ENCODE measurements at places on chromosomes 13 and 19.

GRCh38 chr19:38850976-38851621 lies 1.3 kb upstream of the HNRNPL start:
- no peak for DNase-seq

DNA sequence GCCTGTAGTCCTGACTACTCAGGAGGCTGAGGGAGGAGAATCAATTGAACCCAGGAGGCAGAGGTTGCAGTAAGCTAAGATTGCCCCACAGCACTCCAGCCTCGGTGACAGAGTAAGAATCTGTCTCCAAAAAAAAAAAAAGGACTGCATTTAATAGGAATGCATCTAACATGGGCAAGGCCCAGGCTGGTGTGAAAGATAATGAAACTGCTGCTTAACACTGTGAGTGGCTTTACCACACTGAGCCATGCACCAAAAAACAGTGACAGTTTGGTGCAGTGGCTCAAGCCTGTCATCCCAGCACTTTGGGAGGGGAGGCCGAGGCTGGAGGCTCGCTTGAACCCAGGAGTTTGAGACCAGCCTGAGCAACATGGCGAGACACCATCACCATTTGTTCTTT lies 8.6 kb downstream of the GTF2F1 start:
- no peak for DNase-seq

DNA sequence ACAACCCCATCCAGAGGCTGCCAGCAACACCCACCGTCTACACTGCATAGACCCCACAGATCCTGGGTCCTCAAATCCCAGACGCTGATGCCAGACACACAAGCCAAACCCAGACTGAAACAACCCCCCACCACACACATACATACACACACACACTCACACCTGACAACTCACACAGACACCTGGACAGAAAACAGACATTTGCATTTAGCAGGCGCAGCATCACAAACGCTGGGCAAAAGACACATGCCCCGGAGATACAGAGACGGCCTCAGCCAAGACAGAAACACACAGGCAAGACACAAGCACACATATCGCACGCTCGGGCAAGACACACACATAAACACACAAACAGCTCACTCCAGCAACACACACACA lies 1.3 kb downstream of the BBC3 start:
- DNase-seq = no peak

GRCh38 chr19:30085394-30085793 lies 143.4 kb downstream of the URI1 start:
- DNase-seq = no peak

- DNase-seq = no peak
Measured at GRCh38 chr19:17915940-17916593, 16.7 kb upstream of the CCDC124 start.

GRCh38 chr19:41707871-41708371 lies 505 bp upstream of the CEACAM5 start:
- DNase-seq = no peak

DNA sequence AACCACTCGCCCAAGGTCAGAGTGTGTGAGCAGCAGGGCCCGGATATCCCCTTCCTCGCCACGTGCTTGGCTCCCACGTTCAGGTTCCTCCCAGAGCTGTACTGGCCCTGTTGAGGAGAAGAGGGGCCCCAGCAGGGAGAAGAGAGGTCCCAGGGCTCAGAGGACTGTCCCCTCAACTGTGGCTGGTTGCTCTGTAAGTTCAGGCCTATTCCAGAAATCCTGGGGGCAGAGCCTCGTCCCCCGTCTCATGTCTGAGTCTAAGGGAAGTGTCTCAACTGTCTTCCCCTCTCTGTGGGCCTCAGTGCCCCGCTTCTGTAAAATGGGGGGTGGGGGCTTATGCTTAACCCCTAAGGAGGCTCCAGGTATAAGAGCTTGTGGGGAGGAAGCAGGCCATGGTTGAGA lies 3.9 kb downstream of the PPP5C start:
- no peak for DNase-seq

GRCh38 chr13:113622791-113623490 lies 35.1 kb downstream of the ATP4B start:
- DNase-seq = no peak

GRCh38 chr13:99356262-99357091 lies 49.3 kb upstream of the GPR183 start:
- no peak for DNase-seq

GRCh38 chr13:60426075-60426474 lies 29.1 kb downstream of the TDRD3 start:
- no peak for DNase-seq

GRCh38 chr13:109569958-109570711 lies 216.2 kb downstream of the IRS2 start:
- no peak for DNase-seq

DNA sequence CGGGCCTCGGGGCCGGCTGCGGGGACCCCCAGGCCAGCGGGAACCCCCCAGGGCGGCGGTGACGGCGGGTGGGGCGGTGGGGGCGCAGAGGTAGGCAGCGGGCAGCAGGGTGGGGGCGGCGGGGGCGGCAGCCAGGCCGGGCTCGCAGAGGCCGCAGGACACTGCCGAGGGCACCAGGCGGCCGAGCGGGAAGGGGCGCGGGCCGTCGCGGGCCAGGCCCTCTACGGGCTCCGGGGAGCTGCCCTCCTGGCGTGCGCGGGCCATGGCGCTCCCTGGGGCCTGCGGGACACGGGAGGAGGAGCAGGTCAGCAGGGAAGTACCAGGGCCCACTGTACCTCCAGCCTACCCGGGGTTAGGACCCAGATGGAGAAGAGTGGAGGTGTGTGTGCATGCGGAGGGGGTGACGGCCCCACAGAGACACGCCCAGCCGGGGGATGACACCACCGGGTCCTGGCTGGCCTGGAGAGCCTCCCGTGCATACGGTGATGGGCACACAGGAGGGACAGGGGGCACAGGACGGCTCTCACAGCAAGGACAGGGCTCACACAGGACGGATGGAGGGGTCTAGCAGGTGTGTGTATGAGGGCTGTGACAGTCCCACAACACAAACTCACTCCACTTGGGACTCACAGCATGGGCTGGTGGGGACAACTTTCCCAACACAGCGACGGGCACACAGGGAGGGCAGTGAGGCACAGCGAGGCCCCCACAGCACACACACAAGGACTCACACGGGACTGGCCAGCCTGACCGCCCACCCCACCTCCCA lies 2.6 kb downstream of the BBC3 start:
- no peak for DNase-seq

GRCh38 chr13:32228330-32229041 lies 86.7 kb downstream of the ZAR1L start:
- DNase-seq = no peak

GRCh38 chr19:41917676-41918075 lies 10.6 kb downstream of the ERFL start:
- no peak for DNase-seq

- DNase-seq = no peak
Measured at GRCh38 chr19:11989112-11989456, 24.2 kb downstream of the ZNF763 start.

- no peak for DNase-seq
Measured at GRCh38 chr19:38686530-38686888, 39.1 kb downstream of the ACTN4 start.

- no peak for DNase-seq
Measured at GRCh38 chr19:44905437-44906160, at the start of gene APOE. Gene APOE (plus strand): TSS chr19:44905796. CDS start chr19:44906625, 829 bp downstream.

DNA sequence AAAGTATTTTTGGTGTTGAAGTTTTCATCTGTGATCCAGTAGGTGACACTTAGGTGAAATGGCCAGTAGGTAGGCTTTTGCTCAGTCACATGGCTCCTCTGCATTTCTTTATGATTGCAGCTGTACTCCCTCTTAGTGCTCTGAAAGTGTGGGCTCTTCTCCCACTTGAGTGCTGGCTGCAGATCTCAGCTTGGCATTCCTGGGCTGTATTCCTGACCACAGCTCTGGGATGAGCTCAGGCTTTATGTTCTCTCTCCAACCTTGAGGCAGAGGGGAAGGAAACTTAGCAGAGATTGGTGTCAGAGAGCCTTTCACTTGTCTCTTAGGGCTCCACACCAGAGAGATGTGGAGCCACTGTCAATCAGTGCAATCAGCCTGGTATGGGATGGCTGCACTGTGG lies 254.3 kb downstream of the NDFIP2 start:
- DNase-seq = no peak

GRCh38 chr19:55611983-55612645 lies 6.7 kb downstream of the ZNF865 start:
- DNase-seq = no peak

- no peak for DNase-seq
Measured at GRCh38 chr13:56332671-56333070, 808.0 kb upstream of the PRR20A start.

- no peak for DNase-seq
Measured at GRCh38 chr13:29923554-29924481, 73.4 kb upstream of the UBL3 start.

GRCh38 chr19:10644260-10645007 lies 9.7 kb upstream of the ILF3 start:
- no peak for DNase-seq

DNA sequence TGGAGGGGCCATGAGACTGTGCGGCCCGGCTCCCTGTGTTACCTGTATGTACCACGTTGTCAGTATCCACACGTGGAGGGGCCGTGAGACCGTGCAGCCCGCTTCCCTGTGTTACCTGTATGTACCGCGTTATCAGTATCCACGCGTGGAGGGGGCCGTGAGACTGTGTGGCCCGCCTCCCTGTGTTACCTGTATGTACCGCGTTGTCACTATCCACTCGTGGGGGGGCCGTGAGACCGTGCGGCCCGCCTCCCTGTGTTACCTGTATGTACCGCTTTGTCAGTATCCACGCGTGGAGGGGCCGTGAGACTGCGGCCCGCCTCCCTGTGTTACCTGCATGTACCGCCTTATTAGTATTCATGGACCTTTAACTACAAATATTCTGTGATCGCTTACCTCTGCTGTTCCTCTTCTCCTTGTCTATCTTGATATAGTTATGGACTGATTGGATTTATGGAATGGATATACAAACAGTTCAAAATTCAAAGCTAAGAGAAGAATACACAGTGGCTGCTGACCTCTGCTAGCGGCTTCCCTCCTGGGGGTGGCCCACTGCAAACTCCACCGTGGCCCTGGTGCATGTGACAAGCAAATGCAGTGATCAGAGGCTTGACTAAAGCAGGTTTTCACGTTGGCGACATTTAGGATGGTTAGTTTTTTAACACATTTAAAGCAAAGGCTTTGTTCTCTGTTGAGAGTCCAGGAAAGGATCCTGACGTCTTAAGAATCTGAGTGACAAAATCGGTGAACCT lies 38.7 kb downstream of the ATP11A start:
- no peak for DNase-seq

DNA sequence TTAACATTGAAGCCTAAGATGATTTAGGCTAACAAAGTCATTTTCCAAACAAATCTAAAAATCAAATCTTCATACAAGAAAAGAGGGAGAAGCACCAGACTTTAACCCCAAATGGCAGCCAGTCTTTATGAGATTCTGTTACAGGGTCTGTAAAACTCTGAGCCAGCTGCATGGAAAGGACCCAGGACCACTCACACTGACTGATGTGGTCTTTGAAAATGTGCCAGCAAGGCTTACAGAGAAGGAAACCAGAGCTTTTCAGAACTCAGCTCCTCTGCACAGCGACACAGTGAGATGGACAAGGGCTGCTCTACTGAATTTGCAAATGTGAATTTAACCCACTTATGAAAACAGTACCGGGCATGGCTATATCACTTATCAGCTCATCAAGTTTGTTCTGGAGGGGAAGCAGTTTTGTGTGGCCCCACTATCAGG lies 98.8 kb upstream of the SERP2 start:
- no peak for DNase-seq

- DNase-seq = no peak
Measured at GRCh38 chr19:1495799-1496713, 5.1 kb downstream of the REEP6 start.

DNA sequence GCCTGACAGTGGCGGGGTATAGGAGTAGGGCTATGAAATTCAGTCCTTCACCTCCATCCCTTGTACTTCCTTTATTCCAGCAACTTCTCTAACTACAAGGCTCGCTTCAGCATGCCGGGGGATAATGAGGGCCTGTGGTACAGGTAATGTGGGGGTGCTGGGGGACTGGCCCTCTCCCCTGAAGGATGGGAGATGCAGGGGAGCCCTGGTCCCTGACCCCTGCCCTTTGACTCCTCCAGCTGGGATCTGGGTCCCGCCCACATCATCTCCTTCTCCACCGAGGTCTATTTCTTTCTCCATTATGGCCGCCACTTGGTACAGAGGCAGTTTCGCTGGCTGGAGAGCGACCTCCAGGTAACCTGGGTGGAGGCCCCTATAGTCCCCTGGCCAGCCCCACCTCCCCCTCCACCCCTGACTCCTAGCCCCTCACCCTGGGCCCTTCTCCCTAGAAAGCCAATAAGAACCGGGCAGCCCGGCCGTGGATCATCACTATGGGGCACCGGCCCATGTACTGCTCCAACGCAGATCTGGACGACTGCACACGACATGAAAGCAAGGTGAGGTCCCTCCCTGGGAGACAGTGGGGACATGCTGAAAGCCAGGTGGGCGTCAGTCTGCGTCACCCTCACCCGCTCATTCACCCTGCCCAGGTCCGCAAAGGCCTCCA lies 16.5 kb downstream of the ACP7 start:
- no peak for DNase-seq

DNA sequence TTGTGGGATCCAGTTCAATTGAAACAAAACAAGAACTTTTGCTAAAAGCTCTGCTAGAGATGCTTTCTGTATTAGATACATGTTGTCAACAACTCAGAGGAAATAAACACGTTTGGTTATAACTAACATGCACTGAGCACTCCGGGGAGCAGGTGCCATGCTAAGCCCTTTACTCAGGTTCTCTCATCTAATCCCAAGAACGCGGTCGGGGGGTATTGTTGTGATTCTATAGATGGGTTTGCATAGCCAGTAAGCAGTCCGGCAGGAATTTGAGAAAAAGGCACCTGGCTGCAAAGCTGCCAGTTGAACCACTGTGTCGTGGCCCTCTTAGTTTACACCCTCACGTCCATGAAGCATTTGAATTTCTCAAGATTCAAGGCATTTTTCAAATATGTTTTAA lies 24.3 kb upstream of the SPACA7 start:
- DNase-seq = no peak

DNA sequence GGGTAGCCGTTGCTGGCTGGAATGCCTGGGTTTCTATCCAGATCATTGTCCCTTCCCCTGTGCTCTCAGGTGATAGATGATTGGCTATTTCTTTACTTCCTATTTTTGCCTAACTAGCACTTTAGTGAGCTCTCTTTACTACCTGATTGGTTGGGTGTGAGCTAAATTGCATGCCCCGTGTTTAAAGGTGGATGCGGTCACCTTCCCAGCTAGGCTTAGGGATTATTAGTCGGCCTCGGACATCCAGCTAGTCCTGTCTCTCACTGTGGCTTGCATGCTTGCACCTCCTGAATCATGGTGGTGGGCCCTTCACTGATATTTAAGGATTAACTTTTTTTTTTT lies 10.1 kb downstream of the TTYH1 start:
- no peak for DNase-seq

GRCh38 chr19:20662421-20663105 lies 1.2 kb upstream of the ZNF626 start:
- DNase-seq = no peak

GRCh38 chr13:51556740-51557139 lies 27.5 kb upstream of the WDFY2 start:
- DNase-seq = no peak

GRCh38 chr19:50921426-50922316 lies 10.5 kb upstream of the KLK4 start:
- no peak for DNase-seq

All from NCI-H187 treated with DMSO at 0.1 percent for 48 hours (cell line).